ENCODE measurements at places on chromosomes 16 and 17.

DNA sequence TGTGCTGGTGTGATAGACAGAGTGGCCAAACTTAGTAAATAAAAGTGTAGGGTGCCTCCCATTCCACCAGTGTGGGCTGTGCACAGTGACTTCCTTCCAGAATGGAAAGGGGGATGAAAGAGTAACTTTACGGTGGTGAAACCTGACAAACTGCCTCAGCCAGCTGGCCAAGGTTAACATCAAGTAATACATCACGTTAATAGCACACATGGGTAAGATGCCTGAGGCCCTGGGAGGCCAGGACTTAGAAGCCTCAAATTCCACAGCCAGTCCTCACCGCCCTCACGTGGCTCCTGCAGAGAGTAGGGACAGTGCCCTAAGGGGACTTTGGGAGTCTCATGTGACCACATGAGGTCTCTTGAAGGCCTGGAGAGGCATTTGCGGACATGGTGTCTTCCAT lies 14.1 kb downstream of the RMI2 start:
- no peak for DNase-seq

GRCh38 chr17:8189041-8189710 lies 804 bp downstream of the BORCS6 start:
- DNase-seq: peak; percentile 23

DNA sequence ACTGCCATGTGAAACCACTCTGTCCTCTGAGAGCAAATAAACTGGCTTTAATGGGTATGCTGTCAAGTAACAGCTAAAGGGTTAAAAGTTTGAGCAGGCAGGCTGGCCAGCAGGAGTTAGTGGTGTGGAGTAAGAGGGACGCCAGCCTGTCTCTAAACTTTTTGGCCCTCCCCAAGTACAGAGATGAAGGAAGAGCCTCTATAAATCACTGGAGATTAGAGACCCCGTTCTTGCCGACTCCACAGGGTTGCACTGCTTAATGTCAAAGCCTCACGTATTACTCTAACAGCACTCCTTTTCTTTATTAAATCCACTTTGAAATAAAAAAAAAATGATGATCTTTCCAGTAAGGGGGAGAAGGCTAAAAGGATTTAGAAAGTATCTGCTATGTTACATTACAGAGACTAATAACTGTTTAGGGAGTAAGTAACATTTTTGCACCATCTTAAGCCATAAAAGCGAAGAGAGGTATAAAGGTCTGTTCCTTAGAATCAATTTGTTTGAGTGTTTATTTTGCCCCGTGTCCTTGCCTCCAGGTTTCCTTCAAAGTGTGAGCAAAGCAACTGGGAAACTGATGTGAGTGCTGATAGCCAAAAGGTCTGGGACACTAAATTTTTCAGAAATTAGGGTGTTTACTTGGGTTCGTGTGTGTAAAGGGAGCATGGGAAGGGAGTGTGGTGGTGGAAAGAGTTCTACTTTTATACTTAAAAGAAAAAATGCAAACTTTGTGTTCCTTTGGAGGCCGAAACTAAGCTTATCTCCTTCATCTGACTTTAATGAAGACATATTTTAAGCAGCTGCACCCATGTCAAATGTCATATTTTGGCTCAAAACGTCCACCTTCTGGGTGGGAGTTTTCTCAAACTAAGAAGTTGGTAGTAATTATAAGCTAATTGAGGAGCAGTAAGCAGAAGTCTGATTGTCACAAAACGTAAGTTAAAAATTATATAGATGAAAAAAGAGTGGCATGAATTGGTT lies 109.9 kb upstream of the TBX2 start:
- no peak for DNase-seq

DNA sequence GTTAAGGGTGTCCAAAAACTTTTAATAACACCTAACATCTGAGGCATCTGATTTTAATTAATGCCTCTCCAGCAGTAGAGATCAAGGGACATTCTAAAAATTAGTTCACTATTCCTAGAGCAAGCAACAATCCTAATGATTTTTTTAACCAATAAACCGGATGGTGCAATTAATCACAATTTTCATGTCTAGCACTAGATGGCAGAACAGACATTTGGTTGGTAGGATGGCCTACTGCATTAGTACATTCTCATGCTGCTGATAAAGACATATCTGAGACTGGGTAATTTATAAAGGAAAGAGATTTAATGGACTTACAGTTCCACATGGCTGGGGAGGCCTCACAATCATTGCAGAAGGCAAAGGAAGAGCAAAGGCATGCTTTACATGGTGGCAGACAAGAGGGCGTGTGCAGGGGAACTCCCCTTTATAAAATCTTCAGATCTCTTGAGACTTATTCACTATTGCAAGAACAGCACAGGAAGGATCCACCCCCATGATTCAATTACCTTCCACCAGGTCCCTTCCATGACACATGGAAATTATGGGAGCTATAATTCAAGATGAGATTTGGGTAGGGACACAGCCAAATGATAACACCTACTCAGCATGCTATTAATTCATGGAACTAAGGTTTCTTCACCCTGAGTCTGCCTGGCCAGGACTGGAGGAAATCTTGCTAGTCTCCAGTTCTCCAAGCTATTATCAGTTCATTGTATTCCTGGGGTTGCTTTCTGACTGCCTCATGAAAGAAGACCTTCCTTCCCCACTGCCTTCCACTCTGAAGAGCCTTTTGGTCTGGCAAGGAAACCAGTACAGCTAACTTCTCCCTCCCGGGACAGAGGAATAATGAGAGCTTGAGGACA lies 24.8 kb downstream of the HS3ST3A1 start:
- DNase-seq: no peak

- DNase-seq: no peak
Observed at GRCh38 chr17:35489944-35490343, 41.4 kb upstream of the SLFN13 start.

GRCh38 chr17:35892091-35893035 lies 12.2 kb upstream of the CCL5 start:
- DNase-seq: no peak

GRCh38 chr17:46768540-46768870 lies 50.0 kb downstream of the WNT3 start:
- no peak for DNase-seq

DNA sequence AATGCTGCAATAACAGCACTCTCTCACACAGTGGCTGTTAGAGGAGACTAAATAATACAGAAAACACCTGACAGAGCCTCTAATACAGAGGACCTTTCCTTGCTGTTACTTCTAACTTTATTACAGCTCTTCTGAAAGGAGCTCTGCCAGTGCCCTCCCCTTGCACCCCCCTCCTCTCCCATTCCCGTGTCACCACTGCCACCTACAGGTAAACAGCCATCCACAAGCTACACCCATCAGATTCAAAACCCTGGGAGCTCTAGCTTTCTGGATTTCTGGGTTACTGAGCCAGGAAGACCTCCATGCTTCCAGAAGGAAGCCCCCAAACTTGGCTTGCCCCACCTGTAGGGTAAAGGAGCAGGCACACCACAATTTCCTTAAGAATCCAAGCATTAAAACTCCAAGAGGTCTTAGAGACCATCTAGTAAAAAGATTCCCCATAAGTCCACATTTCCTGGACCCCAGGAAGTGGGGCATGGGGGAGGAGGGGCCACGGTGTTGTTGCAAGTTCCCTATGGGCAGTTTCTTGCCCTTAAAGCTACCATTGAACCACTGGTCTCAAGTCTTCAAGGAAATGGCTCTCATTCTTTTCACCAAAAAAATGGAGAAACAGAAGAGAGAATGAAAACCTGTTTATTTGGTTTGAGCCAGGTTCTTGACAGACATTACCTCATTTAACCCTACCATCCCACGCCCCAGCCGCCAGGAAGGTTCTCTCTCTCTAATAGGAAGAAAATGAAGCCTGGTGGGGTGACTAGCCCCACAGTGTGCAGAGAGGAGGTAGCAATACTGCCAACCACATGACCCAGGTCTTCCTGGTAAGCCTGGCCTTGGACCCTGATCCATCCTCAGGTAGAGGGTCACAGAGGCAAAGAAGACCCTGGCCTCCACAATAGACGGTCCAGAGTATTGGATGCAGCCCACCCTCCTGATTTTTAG lies 52.8 kb downstream of the TOM1L2 start:
- peak; percentile 73 for DNase-seq

GRCh38 chr17:58324056-58324408 lies 4.6 kb downstream of the TSPOAP1 start:
- no peak for DNase-seq

DNA sequence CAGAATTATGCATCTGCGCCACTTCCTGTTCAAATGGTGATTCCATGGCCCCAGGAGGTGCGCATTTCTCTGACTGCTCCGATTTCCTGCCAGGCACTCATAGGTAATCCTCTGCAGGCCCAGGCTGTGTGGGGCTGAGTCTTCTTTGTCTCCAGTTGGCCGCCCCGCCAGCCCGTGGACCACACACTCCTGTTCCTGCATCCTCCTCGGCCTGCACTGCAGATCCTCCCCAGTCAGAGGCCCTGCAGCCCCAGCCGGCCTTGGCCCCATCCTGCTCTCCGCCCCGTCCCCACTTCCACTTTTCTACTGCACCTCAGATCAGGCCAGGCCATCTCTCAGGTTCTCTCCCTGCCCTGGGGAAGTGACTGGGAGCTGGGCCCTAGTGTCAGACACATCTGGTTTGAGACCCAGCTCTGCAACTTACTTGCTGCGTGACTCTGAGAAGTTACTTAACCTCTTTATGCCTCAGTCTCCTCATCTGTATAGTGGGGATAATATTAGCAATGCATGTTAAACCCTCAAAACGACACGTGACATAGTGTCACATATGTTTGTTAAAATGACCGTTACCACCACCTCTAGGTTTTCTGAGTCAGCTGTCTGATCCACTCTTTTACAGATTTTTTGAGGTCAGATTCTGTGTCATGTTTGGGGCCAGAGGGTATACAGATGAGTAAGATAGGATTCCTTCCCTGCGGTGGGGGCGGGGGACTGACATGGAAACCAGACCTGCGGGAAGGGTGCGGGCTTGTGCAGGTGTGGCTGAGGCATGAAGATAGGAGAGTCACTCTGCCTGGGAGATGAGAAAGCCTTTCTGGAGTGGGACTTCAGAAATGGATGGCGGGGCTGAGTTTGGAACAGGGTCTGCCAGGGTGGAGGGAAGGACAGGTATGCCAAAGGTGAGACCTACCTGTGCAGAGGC lies 12.8 kb downstream of the RAB11FIP4 start:
- no peak for DNase-seq

DNA sequence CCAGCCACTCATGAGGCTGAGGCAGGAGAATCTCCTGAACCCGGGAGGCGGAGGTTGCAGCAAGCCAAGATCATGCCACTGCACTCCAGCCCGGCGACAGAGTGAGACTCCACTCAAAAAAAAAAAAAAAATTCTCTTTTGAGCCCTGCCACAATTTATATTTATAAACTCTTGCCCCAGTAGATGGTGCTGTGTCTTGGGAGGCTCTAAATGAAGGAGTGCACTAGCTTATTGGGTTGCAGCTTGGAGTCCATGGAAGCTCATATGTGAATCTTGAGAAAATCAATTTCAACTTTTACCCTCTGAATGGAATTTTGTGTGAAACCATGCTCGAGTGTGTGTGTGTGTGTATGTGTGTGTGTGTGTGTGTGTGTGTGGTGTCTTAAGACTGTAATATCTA lies 420.1 kb downstream of the HS3ST4 start:
- DNase-seq: no peak

GRCh38 chr16:69166221-69166833 lies 20.6 kb upstream of the SNTB2 start:
- no peak for DNase-seq

- no peak for DNase-seq
Observed at GRCh38 chr16:964356-965035, 6.3 kb downstream of the LMF1 start.

GRCh38 chr16:69276148-69277115 lies 34.7 kb upstream of the VPS4A start:
- no peak for DNase-seq

DNA sequence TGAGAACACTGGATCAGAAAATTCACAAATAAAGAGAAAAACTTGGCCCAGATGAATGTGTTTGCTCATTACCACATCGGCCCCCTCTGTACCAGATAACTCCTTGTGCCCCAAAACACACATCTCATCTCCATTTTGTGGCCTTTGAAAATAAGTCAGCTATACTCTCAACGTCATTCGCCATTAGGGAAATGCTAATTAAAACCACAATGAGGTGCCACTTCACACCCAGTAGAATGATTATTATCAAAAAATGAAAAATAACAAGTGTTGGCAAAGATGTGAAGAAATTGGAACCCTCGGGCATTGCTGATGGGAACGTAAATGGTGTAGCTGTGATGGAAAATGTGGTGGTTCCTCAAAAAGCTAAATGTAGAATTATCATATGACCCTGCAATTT lies 34.6 kb upstream of the AKTIP start:
- no peak for DNase-seq

DNA sequence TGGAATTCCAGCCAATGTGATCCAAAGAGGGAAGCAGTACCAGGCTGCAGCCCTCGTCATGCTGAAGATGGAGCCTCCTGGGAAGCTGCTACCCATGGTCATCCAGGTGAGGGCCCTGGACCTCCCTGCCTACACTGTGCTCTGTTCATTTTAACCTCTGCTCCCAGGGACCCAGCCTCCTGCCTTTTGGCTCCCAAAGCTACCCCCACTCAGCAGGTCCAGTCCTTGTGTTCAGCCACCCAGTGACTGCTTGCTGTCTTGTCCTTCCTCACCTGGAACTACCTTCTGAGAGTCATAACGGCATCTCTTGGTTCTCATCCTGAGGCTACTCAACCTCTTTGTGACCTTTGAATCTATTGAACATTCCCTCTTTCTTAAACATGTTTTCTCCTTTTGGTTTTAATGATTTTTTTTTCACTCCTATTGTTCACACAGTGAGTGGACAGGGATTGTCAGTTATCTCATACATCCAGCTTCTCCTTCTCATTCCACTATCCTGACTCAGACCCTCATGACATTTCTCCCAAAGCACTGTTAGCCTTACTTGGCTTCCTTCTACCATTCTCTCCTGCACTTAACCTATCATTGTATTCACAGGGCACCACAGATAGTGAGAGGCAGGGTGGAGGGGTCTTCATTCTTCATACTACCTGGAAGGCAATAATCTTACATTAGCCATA lies 53.3 kb downstream of the GOSR1 start:
- no peak for DNase-seq

- DNase-seq: no peak
Observed at GRCh38 chr16:25260416-25260815, 2.8 kb upstream of the ZKSCAN2 start.

DNA sequence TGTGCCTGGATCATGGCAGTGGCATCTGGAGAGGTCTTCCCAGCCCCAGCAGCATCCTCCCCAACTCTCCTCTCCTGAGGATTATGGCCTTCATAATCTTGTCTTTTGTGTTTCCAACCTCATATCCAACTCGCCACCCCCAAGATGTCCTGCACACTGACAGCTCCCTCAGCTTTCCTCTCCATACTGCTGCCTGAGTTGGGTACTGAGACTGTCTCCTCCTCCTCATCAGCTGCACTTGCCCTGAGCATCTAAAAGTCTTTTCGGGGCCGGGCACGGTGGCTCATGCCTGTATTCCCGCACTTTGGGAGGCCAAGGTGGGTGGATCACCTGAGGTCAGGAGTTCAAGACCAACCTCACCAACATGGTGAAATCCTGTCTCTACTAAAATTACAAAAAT lies 2.0 kb downstream of the CD300LB start:
- DNase-seq: peak; percentile 1

DNA sequence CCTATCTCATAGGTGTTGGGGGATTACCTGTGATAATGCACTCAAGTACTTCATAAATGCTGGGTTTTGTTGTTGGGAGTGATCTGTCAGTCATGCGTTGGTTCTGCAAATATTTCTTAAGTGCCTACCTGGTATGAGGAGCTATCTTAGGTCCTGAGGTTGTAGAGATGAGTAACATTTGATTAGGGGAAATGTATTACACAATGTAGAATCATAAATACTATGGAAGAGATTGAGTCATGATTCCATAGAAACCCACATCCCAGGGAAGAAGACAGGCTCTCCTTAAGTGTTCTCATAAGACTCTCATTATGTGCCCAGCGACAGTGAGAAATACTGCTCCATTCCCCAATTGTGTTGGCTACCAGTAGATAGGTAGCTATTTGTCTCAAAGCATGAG lies 240.1 kb downstream of the FTO start:
- no peak for DNase-seq
